ENCODE measurements at places on chromosomes 11 and 22.

GRCh38 chr11:48024635-48025071, 44.3 kb downstream of the PTPRJ start:
- DNase-seq, result no peak

DNA sequence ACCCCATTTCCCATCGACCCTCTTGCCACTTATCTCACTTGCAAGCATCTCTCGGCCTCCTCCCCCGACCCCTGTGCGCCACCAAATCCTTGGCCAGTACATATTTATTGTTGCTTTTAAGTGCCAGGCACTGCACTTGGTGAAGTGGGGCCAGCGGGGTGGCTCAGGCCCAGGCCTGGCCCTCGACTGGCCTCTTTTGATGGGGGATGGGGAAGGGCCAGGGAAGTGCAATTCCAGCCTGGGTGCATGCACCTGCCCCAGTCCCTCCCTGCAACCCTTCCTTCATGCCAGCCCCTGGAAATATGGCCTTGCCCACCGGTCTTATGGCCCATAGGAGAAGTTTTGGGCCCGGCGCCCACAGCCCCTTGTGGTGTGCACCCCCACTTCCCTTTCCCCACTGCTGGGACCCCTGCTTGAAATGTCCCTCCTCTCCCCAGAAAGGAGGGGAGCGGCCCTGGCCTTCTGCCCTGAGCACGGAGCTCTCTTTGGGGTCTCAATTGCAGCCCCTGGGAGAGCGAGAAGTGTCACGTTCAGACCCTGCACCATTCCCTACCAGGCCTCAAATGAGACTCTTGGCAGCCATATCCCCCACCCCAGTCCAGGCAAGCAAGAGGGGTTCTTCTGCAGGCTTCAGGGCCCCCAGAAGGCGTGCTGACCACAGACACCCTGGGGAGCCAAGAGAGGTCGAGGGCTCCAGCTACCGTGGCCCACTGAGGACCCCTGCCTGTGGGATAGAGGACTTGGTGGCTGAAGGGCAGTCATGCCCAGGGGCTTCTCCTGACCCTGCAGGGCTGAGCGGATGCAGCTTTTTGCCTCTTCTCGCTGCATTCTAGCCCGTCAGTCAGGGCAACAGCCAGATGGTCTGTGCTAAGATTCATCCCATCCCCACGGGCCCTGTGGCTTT, 961 bp downstream of the SUSD2 start:
- peak; percentile 29 for DNase-seq

DNA sequence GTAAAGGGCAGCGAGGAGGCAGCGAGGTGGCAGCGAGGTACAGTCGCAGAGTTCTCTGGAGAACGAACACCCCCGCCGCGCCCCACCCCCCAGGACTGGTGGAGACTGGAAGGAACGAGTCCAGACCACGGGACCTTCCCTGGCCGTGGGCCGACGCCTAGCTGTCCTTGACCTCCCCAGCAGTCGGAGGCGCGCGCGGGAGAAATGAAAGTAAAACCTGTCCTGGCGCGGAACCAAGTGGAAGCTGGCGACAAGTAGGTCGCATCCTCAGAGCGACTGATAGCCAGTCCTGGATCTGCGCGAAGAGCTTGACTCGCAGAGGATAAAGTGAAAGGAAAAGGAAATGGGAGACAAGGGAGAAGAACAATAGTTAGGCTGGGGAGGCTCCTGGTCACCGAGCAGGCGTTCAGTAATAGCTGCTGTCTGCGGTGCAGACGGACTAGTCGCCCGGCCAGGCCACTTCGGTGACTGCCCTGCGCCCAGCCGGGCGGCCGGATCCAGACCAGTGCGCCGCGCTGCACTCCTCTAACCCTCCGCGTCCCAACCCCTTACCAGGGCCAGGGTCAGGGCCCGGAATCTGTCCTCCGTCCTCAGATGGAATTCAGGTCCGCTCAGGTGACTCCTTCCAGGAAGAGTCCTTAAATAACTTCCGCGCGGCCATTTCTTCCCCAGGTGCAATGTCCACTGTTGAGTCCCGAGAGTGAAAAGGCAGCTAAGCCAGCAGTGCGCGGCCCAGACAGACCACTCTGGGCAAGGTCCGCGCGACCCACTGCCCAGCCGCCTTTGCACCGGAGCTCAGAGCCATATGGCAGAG, 1.9 kb upstream of the ADM start:
- peak; percentile 45 for DNase-seq

GRCh38 chr11:75302371-75302770, 49.1 kb downstream of the ARRB1 start:
- DNase-seq, result no peak

GRCh38 chr11:70769106-70769505, 370.8 kb downstream of the CTTN start:
- no peak for DNase-seq

- no peak for DNase-seq
Measured at GRCh38 chr11:111559800-111560464, 19.4 kb downstream of the LAYN start.

GRCh38 chr11:113979431-113979830, 4.5 kb downstream of the HTR3A start:
- DNase-seq, result no peak

GRCh38 chr11:58334708-58335107, 24.2 kb downstream of the OR5B17 start:
- DNase-seq, result no peak

GRCh38 chr22:22818202-22818538, 69.4 kb upstream of the IGLL5 start:
- no peak for DNase-seq

GRCh38 chr11:128872094-128872493, 5.0 kb upstream of the KCNJ1 start:
- no peak for DNase-seq

DNA sequence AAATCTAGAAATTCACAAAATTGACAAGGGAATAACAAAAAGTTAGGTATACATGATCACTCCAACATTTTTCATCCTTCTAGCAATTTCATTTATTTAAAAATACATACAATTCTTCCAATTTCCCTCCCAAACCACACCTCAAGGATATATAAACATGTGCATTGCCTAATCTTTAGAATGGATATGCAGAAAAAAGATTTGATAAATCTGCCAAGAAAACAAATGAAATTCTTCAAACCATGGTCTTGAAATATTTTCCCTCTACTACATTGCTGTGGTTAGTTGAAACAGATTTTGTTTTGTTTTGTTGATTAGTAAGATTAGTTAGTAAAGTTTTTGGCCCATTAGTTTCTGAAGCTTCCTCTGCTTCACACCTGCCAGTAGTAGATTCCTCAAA, 703.3 kb upstream of the CCDC179 start:
- no peak for DNase-seq

DNA sequence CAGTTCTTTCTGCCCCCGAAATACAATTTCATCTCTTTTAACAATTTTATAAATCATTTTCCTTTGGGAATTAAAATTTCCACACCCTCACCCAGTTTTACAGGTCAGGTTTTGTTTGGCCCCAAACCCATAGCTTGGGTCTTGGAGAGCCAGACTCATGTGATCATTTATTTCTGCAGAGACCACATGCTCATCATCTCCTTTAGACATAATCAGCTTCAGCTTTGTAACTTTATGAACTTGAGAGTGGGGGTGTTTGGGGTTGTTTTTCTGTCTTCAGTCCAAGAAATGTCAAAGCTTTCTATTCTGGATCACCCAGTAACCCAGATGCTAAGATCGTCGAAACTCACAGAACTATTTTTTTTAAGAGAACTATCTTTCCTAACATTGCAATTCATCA, 70.9 kb downstream of the DBX1 start:
- no peak for DNase-seq

DNA sequence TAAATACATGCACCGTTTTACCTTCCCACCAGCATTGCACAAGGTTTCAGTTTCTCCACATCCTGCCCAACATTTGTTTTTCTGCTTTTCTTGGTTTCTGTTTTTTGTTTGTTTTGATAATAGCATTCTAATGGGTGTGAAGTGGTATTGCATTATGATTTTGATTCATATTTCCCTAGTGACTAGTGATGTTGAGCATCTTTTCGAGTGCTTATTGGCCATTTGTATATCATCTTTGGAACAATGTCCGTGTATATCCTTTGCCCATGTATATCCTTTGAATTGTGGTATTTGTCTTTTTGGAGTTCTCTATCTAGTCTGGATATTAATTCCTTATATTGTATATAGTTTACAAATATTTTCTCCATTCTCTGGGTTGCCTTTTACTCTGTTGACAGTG, 2914.8 kb upstream of the OR11H1 start:
- DNase-seq, result no peak

- no peak for DNase-seq
Measured at GRCh38 chr11:71423181-71423790, 24.9 kb downstream of the DHCR7 start.

- no peak for DNase-seq
Measured at GRCh38 chr22:49760630-49761571, 66.8 kb downstream of the BRD1 start.

DNA sequence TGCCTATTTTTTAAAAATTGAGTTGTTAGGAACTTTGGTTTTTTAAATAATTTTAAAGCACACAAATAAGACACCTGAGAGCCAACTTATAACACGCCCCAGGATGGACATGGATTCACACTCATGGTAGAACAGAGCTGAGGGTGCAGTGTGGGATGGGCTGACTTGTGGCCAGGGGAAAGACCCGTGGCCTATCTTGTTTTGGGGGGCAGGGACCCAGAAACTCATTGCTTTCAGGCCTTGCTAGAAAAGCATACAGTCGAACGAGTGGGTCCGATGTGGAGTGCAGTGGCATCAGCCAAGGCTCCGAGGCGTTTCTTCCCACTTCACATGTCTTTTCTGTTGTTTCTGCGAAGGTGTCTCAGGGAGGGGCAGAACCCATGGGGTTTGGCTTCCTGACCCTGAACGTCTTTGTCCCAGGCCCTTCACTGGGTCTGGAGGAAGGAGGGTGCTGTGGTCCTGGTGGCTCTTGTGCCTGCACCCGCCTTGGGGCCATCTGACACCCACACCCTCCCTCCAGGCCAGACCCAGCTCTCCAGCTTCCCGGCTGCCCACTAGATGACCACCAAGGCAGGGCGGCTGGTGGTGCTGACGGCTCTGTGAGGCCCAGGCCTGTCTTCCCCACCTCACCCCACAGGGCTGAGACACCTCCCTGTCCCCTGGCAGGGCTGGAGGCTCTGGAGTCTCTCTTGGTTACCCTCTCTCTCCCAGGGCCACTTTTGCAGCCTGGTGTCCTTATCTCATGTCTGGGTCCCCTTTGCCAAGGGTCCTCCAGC, 120.8 kb downstream of the KCNQ1 start:
- DNase-seq, result peak; percentile 0

DNA sequence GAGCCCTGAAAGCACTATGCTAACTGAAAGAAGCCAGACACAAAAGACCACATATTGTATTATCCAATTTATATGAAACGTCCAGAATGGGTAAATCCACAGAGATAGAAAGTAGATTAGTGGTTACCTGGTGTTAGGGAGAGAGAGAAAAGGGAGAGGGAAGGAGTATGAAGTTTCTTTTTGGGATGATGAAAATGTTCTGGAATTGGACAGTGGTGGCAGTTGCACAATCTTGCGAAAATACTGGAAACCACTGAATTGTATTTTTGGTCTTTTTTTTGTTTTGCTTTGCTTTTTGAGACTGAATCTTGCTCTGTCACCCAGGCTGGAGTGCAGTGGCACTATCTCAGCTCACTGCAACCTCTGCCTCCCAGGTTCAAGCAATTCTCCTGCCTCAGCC, 63.5 kb downstream of the MRTFA start:
- DNase-seq, result no peak

DNA sequence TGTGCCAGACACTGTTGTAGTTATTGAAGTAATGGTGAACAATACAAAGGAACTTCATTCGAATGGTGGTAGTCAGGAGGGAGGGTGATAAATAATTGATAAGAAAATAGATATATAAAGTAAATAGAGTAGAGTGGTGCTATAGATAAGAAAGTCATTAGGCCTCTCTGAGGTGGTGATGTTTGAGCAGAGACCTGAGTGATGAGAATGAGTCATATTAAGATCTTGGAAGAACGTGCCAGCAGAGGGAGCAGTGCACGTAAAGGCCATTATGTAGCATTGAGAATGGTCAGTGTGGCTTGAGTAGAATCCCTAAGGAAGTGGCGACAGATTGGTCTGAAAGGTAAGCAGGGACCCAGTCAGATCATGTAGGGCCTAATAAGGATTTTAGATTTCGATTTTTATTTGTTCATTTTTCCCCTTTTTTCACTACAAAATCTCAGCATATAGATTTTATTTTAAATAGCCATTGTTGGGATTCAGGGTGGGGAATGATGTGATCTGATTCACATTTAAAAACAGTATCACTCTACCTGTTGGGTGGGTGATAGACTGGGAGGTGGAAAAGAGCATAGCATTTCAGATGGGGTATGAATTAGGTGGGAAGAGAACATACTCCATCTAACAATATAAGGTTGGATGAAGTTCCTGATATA, 44.7 kb downstream of the CCDC90B start:
- DNase-seq, result peak; percentile 70

DNA sequence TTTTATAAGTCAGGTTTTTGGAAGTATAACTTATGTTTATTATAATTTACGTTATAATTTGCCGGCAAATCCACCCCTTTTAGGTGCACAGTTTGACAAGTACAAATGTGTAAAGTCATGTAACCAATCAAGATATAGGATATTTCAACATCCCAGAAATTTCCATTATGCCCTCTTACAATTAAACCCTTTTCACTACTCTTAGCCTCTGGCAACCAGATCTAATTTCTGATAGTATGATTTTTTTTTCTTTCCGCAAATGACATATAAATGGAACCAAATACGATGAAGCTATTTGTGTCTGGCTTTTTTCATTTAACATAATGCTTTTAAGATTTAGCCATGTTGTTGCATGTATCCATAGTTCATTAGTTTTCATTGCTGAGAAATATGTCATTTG, 69.5 kb upstream of the HTATIP2 start:
- DNase-seq, result no peak

DNA sequence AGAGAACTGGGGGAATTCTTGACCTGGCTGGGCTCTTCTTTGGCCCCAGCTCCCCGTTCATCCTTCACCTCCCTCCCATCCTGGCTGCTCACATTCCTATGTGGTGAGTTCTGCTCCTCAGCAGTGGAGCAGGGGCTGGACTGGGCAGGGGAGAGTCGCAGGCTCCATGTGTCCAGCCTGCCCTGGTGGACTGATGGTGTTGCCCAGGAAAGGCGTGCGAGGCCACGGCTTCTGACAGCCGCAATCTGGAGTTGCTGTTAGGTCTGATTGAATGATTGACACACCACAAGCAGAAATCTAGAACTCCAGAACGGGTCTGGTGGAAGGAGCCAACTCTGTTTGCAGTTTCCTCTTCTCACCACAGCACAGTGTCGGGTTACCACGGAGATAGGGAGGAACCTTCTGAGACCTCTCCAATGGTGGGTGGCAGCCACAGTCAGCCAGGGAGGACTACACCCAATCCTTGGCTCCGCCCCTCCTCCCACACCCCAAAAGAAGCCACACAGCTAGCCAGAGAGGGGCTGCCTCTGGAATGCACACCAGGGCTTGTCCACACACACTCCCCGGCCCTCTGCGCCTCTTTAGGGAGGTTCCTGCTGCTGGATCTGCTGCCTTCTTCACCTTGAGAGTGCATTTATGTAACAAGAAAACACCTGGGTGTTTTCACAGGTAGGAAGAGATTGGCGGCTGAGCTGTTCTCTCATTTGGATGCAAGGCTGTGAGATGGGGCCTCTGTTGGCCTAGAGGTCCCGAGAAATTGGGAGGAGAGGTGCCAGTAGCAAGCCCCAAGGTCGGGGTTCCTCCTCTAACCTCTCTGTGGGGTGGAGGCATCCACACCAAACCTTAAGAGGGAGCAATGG, 56.4 kb upstream of the CD44 start:
- no peak for DNase-seq

- no peak for DNase-seq
Measured at GRCh38 chr11:88402192-88402715, 64.7 kb upstream of the CTSC start.

- DNase-seq, result peak; percentile 1
Measured at GRCh38 chr11:2534957-2535672, 90.3 kb downstream of the KCNQ1 start.

GRCh38 chr11:11988099-11988651, 20.3 kb downstream of the DKK3 start:
- no peak for DNase-seq
